ENCODE measurements at places on chromosomes 13 and 19.

DNA sequence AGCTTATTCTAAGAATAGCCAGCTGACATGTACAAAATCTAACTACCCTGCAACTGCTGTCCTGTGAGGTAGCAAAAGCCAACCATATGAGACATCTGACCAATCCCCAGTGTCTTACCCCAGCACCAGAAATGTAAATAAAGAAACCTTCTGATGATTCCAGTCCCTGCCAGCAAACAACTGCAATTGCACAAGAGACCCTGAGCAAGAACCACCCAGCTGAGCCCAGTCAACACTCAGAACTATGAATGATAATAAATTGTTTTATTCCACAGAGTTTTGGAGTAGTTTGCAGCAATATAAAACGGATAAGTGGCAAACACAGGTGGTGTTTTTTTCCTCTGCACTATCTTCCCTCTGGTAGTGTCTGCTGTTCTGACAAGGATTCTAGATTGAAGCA is 94.9 kb downstream of the ERCC5 start:
- no peak for DNase-seq

GRCh38 chr13:52105841-52106240 is 23.0 kb downstream of the NEK5 start:
- DNase-seq: no peak

GRCh38 chr19:56538761-56539263 is at the start of gene ZFP28:
Gene ZFP28 (plus strand): TSS chr19:56538948. CDS start chr19:56539019, 71 bp downstream.
- DNase-seq: peak; percentile 39

DNA sequence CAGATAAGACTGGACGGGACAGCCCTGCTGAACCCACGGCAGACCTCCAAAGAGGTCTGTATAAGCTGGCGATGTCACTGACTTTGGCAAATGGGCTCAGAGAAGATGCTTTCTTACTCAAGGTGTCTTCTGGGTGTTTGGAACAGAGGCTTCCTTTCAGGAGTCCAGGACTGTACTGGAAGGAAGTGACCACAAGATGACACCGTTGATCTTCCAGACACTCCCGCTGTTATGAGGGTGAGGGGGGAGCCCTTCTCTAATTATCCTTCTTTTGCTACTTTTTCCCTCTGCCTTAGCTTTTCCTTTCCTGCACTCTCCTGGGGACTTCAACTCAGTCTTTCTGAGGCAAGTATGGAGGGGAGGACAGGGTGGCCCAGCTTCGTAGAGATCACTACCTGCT is 65.2 kb upstream of the ZNF599 start:
- DNase-seq: no peak

DNA sequence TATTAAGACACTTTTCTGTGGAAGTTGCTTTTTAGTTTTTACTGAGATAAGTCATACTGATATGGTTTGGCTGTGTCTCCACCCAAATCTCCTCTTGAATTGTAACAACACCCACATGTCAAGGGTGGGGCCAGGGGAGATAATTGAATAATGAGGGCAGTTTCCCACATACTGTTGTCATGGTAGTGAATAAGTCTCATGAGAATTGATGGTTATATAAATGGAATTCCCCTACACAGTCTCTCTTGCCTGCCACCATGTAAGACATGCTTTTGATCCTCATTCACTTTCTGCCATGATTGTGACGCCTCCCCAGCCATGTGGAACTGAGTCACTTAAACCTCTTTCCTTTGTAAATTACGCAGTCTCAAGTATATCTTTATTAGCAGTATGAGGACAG is 1340.4 kb downstream of the SLITRK5 start:
- DNase-seq: no peak

DNA sequence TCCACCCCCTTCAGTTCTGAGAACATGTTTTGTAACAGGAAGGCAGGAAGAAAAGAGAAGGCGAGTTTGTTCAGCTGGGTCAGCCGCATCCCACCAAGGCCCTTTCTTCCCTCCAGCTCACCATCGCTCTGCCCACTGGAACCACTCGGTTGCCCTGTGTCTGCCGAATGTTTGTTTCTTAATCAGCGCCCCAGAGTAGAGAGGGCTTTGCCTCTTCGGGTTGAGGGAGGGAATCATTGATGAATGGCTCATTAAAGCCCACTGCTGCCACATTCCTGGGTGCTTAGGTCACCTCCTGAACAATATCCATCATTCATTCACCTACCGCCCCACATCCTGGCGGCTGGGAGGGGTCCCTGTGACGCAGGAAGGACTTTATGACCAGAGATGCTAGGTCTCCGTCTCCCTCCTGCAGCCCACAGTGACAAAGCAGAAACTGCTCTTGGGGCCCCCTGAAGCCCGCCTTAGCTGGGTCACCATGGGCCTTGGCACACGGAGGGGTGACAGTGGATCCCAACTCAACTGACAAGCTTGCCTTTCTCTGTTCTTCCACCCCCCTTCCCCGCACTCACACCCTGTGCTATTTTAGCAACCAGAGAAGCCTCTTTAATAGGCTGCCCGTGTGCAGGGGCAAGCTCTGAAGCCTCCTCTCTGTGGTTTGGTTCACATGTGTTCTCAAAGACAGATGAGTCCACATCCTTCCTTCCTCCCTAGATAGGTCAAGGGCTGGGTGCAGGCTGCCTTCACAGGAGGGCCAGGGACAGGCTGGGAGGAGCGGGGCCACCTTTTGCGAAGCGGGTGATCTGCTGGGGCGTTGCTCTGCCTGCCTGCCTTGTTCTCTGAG is 46.2 kb downstream of the ACTN4 start:
- DNase-seq: no peak

GRCh38 chr13:106362707-106363106 is 172.8 kb downstream of the EFNB2 start:
- DNase-seq: no peak

GRCh38 chr13:57857945-57858344 is 226.4 kb downstream of the PCDH17 start:
- DNase-seq: no peak

- DNase-seq: no peak
Measured at GRCh38 chr13:41597348-41598041, 140.1 kb downstream of the RGCC start.

DNA sequence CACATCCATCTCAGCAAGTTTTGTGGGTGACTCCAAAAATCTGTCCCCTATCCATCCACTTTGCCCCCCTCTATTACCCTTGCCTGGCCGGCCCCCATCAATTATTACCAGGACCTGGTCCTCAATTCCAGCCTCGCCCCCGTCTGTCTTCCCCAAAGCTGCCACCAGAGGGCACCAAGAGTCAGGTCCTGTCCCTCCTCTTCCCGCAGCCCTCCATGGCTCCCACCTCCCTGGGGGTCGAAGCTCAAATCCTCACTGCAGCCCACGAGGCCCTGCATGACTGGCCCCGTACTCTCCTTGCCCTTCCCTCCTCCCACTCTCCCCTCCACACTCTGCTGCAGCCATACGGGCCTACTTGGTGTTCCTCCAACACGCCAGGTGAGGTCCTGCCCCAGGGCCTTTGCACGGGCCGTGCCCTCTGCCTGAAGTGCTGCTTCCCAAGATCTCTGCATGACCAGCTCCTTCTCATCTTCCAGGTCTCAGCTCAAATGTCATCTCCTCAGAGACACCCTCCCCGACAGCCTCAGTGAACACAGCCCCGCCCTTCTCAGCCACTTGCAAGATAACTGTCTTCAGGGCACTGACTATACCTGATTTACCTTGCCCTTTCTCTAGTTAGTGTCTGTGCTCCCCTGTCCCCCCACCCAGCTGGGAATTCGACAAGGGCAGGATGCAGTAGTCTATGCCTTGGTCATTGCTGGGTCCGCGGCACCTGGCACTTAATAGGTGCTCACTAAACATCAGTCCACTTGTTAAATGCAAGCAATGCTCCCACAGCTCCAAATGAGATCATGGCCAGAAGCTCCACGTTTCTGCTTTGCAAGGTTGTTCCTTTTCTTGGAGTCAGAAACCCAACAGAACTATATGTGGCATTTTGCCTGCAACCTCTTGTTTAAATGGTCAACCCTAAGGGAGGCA is 16.8 kb upstream of the SEMA6B start:
- no peak for DNase-seq

DNA sequence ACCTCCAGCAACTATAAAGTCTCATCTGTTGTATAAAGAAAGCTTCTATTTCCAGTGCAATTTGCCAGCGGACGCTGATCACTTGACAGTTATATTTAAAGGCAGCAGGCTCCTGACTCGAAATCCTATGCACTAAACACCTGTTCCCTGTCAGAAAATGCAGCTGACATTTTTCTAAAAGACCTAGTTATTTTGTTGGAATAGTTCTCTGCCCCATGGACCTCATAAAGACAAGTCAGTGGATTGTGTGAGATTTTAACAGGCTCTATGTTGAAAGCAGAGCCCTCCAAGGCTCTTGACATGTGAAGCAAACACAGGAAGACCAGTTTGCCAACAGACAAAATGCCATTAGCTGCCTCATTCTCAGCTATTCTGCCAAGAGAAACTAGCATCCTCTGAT is 304.7 kb upstream of the KLF12 start:
- no peak for DNase-seq

GRCh38 chr13:76929320-76929719 is 19.0 kb upstream of the ACOD1 start:
- DNase-seq: no peak

GRCh38 chr13:48567515-48568369 is 34.9 kb upstream of the RCBTB2 start:
- DNase-seq: no peak

DNA sequence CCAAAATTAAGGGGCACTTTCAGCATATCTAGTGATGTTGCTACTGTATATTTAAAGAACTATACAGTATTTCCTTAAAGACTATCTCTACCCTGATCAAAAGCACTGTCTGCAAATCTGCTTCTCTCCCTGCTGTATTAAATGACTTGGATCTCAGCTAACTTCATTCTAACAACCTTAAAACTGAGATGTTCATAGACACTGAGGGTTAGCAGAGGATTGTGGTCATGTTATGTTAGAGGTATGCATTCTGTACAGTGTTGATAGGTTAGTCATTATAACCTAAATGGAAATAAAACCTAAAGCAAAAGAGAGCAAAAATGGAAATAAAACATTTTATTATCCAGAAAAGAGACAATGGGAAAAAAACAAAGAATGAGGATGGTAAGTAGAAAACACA is 9.9 kb downstream of the GPR183 start:
- no peak for DNase-seq

GRCh38 chr13:70080012-70080411 is 27.6 kb upstream of the ATXN8OS start:
- DNase-seq: no peak

- DNase-seq: no peak
Measured at GRCh38 chr19:5882421-5882968, 12.2 kb upstream of the FUT5 start.

GRCh38 chr19:9461938-9462337 is 26.6 kb upstream of the ZNF266 start:
- DNase-seq: no peak

- no peak for DNase-seq
Measured at GRCh38 chr13:43482641-43483040, 304.1 kb downstream of the ENOX1 start.

DNA sequence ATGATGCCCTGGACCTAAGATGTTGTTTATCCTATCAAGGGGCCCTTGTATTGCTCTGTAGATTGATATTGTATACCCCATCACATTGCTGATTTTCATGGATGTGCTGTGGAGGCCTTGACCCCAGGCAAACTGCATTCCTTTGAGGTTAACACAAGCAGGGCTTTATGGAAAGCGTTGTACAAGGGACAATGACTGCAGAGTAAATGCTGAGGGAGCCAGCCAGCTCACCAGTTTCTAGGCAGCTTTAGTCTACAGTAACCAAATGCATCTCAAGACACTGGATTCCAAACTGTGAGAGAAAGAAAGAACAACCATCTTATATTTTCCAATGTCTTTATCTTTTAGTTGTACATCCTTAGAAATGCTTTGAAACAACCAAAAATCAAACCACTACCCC is 34.1 kb upstream of the EDNRB start:
- no peak for DNase-seq

- peak; percentile 80 for DNase-seq
Measured at GRCh38 chr19:2550431-2551171, 74.7 kb downstream of the GADD45B start.

- DNase-seq: no peak
Measured at GRCh38 chr13:105255472-105255871, 1280.0 kb downstream of the EFNB2 start.

DNA sequence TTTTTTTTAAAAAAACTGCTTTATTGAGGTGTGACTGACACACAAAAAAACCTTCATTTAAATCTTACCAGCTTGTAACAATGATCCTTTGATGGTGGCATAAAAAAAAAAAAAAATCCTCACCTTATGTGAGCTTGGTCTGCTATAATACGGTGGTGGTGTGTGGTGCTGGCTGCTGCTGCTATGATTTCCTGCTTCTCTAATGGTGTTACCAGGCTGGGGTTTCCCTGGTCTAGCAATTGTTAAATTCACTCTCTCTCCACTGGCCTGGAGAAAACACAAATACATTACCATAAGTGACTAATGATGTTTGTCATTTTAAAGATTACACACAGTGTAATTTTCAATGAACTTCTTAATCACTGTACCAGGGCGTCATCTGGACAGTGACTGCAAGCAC is 60.6 kb downstream of the LNX2 start:
- DNase-seq: no peak

GRCh38 chr13:22925881-22926747 is 254.7 kb upstream of the SGCG start:
- no peak for DNase-seq

DNA sequence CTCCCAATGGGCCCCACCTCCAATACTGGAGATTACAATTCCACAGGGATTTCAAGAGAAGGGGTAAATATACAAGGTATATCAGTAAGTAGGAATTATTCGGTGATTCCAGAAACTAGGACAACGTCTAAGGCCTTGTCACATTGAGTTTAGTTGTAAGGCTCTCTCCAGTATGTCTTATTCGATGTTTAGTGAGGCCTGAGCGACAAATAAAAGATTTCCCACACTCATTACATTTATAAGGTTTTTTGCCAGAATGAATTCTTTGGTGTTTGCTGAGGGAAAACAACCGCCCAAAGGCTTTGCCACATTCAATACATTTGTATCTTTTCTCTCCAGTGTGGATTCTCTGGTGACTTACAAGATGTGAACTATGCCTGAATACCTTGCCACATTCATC is 19.1 kb upstream of the ZNF841 start:
- DNase-seq: no peak

DNA sequence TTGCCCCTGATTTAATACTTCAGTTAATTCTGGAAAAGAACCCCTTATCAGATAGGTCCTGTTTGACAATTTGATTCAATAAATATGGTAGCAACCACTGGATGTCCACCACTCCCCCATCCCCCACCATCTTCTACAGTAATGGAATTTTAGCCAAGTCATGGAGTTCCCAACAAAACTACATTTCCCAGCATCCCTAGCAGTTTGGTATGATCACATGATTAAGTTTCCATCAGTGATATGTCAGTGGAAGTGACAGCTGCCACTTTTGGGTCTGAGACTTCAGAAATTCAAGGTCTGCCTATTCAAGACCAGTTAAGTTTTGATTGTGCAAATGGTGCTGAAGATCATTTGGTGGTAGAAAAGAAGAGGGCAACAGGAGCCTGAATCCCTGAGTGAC is 85.5 kb downstream of the CACNA1A start:
- no peak for DNase-seq

- no peak for DNase-seq
Measured at GRCh38 chr13:48750588-48751383, 97.1 kb downstream of the CYSLTR2 start.

GRCh38 chr13:111328574-111329410 is 8.3 kb downstream of the TEX29 start:
- DNase-seq: no peak

- DNase-seq: no peak
Measured at GRCh38 chr19:852136-853013, at the start of gene ELANE. Gene ELANE (plus strand): TSS chr19:852303. CDS start chr19:852329, 26 bp downstream.
